SW 1271 (cell line): ENCODE measurements at places on chromosomes 5 and 9.

- peak; percentile 39 for DNase-seq
Measured at GRCh38 chr9:74770508-74771261, 117.0 kb downstream of the TRPM6 start.

DNA sequence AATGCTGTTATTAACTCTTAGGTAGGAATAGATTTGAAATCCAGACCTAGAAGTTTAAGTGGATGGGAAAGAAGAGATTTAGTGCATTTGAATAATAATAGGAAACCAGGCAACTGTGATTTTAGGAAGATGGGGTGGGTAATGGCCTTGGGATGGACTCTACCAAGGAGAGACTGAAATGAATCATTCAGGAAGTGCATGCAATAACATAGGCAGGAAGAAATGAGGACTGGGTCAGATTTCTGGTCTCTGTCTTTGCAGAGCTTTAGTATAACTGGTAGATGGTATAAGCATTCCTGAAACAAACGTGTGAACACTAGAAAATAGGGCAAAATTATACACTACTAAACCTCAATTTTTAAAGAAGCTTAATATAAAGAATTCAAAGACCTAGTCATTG is 274.4 kb upstream of the CLINT1 start:
- no peak for DNase-seq

GRCh38 chr9:121253821-121254501 is 14.0 kb upstream of the GSN start:
- no peak for DNase-seq

- DNase-seq, result no peak
Measured at GRCh38 chr5:37071487-37071886, 177.7 kb downstream of the CPLANE1 start.

DNA sequence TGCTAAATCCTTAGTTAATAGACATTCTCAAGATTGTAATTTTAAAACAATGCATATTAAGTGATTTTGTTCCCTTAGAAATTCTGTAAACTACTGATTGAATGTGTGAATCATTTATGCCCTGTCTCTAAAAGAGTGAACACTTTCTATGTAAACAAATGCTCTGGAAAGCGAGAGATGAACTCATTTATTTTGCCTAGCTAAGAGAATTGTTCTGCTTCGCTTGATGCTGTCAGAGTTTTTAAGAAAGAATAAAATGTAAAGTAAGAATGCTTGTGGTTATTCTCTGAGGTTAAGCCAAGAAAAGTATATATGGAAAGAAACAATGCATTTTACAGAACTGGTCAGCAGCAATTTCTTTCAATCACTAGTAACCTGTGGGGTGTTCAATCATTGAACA is 347.4 kb upstream of the NUDT12 start:
- no peak for DNase-seq

GRCh38 chr5:54844905-54845566 is 140.4 kb downstream of the ESM1 start:
- peak; percentile 43 for DNase-seq

GRCh38 chr5:6448622-6449464 is at the start of gene UBE2QL1:
Gene UBE2QL1, plus strand, starts transcription at chr5:6448859. Its CDS starts 35 bp downstream, at chr5:6448894.
- no peak for DNase-seq

- DNase-seq, result no peak
Measured at GRCh38 chr5:140927228-140927573, 1.1 kb downstream of the PCDHAC1 start.

GRCh38 chr9:97039514-97039860 is 545 bp upstream of the CTSV start:
- DNase-seq, result peak; percentile 64

DNA sequence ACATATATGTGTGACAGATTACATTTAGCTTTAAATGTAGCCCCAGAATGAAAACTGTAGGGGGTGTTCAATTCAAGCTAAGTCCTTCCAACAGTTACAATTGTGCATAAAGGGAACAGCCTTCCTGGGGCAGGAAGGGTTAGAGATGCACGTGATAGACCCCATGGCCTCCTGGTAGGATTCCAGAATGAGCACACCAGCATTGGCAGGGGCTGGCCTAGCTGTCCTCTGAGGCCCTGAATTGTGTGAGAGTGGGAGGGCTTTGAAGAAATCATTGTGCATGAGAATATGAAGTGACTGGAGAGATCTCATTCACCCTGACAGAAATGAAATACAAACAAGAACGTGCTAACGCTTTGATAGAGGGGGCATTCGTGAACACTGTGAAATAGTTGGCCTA is 663.8 kb upstream of the KLF4 start:
- no peak for DNase-seq

GRCh38 chr5:73189871-73190376 is 16.9 kb downstream of the TMEM174 start:
- no peak for DNase-seq

GRCh38 chr9:80020056-80020455 is 448.3 kb downstream of the TLE4 start:
- DNase-seq, result no peak

GRCh38 chr9:121071370-121071755 is 3.4 kb upstream of the CNTRL start:
- DNase-seq, result no peak

DNA sequence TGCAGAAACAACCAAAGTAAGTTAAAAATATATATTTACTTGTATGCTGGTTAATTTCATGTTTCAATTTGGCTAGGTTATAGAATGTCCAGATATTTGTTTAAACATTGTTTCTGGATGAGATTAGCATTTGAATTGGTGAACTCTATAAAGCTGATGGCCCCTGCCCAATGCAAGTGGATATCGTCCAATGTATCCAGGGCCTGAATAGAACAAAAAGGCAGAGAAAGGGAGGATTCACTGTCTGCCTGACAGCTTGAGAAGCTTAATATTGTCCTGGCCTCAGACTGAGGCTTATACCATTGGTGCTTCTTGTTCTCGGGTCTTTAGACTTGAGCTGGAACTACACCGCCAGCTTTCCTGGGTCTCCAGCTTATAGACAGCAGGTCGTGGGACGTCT is 446.7 kb upstream of the ACTBL2 start:
- no peak for DNase-seq

- DNase-seq, result no peak
Measured at GRCh38 chr9:133963166-133963565, 29.0 kb downstream of the VAV2 start.
